ENCODE measurements at places on chromosomes 11 and 22. TPM values are rescaled to one million over a fixed set of nuclear protein-coding genes. Genes with fewer than 3 reads are reported as not detected.
A peak's percentile ranks its signal among the peaks of the same experiment; 100 is the strongest.

DNA sequence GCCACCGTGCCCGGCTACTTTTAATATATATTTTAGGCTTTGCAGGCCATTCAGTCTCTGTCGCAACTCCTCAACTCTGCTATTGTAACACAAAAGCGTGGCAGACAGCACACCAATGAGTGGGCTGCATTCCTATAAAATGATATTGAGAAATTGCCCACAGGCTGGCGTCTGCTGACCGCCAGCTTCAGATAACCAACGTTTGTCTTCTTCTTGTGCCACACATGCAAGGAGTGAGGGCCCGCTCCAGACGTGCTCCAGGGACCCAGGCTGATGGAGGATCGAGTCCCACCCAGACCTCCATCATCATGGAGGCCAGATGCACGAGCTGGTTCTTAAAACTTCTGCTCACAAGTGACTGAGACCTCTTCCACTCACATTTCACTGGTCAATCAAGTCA, 35.4 kb upstream of the LINC01488 start:
- no peak for DNase-seq

GRCh38 chr22:22823131-22823810, 64.3 kb upstream of the IGLL5 start:
- no peak for DNase-seq

GRCh38 chr11:118620529-118621070, 13.2 kb downstream of the PHLDB1 start:
- DNase-seq, result no peak

OAF gene
- 33.5 TPM for total RNA-seq

- peak; percentile 52 for DNase-seq
These were observed 39.1 kb downstream of the MMP27 start for GRCh38 chr11:102666331-102666957.

GRCh38 chr22:33020721-33021120, 37.5 kb downstream of the SYN3 start:
- no peak for DNase-seq

SPDYC gene
- not detected for total RNA-seq

DNA sequence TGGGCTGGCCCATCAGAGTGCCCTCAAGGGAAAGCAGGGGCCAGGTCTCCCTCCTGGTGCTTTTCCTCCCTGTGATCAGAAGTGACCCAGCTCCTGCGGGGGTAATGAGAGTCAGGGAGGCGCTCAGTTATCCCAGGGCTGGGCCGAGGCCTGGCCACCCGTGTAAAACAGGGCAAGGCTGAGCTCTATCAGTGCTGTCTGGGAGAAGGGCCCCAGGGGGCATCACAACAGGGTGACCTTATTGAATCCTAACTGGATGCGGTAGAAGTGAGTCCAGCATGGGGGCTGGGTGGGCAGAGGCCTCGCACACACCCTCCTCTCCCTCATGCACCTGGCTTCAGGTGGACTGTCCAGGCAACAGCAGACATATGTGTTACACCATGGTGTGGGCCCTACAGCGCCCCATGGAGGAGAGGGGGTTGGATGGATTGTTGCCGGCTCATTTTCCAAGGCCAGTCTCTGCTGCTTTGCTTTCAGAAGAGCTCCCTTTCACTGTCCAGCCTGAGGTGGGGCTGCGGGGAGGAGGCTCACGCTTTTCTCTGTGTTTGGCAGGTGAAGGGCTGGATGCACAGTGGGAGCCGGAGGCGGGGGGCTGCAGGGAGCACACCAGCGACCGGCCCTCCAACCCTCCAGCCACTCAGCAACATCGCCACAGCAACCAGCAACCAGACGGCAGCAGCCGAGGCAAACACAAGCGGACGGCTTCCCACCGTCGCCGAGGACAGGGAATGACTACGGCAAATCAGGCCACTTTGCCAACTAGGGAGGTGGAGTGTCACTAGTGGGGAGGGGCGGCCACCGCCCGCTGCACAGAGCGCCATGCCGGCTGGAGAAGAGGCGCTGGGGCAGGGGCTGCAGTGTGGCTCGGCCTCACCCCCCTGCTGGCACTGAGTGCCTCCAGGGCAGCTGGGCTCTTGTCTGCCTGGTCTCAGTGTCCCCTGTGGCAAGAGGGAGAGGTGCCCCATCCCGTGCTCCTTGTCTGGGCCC, 24.7 kb downstream of the GNAZ start:
- no peak for DNase-seq

- DNase-seq, result no peak
These were observed 21.1 kb upstream of the CAPRIN1 start for GRCh38 chr11:34030382-34030781.

DEPDC7 gene
- total RNA-seq, result 6.9 TPM

DNA sequence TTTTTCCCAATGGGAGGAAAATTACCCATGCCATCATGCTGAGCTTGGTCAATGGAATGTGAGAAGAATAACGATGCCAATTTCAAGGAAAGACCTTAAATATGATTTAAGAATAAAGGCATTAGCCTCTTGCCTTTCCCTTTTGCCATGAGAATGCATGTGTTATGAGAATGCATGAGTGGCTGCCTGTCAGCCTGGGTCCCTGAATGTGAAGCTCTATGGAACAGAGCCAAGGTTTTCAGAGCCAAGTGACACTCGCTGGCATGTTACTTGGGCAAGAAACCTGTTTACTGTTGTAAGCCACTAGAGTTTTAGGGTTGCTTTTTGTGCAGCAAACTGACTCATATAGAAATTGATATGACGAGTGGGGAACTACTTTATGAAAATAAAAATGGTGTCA, 75.7 kb downstream of the JRKL start:
- DNase-seq, result no peak

- DNase-seq, result peak; percentile 83
These were observed 32.5 kb upstream of the ATXN10 start for GRCh38 chr22:45638834-45639746.

DNA sequence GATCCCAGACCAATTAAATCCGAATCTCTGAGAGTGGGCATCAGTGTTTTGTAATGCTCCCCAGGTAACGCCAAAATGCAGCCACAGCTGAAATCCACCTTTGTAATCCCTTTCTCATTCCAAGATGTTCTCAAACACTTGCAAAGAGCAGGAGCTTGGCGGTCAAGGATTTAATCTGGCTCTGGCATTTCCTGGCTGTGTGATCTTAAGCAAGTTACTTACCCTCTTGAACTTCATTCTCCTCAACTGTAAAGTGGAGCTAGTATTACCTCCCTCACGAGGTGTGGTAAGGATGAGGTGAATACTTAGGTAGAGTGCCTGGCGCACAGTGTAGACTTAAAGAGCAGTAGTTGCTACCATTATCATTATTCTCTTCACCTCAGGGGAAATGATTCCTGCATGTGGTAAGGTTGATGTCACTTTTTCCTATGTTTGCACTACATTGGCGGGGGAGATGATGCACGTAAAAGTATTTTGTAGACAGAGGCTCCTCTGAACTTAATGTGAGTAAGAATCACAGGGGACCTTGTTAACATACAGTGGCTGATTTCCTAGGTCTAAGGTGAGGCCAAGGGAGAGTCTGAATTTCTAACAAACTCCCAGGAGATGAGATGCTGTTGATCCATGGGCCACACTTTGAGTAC, 210.4 kb upstream of the PITPNB start:
- no peak for DNase-seq

OVOL1 gene
- total RNA-seq, result not detected

- no peak for DNase-seq
These were observed 12.8 kb upstream of the TENM4 start for GRCh38 chr11:79453617-79454016.

MUC2 gene
- total RNA-seq, result not detected

DNA sequence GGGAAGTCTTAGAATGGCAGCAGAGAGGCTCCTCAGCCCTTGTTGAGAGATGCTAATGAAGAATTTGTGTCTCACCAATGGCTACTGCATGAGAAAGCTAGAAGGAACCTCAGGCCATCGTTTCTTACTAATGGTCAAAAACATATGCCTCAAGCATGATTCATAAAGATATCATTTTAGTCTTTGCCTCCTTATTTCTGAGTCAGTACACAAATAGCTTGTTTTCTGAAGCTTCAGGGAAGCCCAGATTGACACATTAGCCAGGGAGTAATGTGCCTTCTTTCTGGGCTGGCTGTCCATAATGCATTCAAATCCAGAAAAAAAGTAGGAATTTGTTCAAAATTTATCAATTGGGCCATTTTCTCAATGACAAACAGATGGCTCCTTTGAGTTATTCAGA, 169.4 kb upstream of the ZBED5 start:
- DNase-seq, result no peak

DNA sequence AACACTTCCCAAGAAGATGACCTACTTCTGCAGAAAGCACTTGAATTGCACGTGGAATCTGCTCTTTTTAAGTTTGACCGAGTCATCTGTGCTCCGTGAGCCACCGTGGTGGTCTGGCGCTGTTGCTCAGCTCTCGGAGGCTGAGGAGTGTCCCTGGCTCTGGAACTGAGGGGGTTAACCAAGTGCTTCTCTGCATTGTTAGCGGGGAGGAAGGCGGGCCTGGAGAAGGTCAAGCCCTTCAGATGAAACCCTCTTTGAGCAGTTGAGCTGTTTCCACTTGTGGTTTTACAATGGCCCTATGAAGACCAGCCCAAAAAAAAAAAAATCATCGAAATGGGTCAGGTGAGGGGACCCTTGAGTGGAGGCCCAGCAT, 286.4 kb downstream of the NTM start:
- DNase-seq, result no peak

Data from H4 (cell line).